BJ (cell line): ENCODE measurements at places on chromosomes 16 and 17. TPM values are rescaled to one million over a fixed set of nuclear protein-coding genes. Genes with fewer than 3 reads are reported as not detected.

Gene RPS15A
- 2,792 and 4,325 TPM in 2 replicates for polyA plus RNA-seq

Gene SEC14L5
- not detected in 2 replicates for polyA plus RNA-seq

Gene SLC35G6
- polyA plus RNA-seq, result not detected in 2 replicates

Gene USP43
- polyA plus RNA-seq, result 0.16 and 0.23 TPM in 2 replicates

Gene RUNDC1
- polyA plus RNA-seq, result 9.8 and 12.9 TPM in 2 replicates

Gene KRT9
- 0.04 TPM in 1 of 2 replicates, not detected in the other for polyA plus RNA-seq

Gene GAST
- polyA plus RNA-seq, result not detected in 2 replicates

Gene GRAPL
- not detected in 2 replicates for polyA plus RNA-seq

- no peak for DNase-seq
These were observed 183.8 kb downstream of the GSG1L start for GRCh38 chr16:27879601-27880247.

GRCh38 chr16:56833243-56833970 is 31.6 kb upstream of the SLC12A3 start:
- DNase-seq, result no peak

DNA sequence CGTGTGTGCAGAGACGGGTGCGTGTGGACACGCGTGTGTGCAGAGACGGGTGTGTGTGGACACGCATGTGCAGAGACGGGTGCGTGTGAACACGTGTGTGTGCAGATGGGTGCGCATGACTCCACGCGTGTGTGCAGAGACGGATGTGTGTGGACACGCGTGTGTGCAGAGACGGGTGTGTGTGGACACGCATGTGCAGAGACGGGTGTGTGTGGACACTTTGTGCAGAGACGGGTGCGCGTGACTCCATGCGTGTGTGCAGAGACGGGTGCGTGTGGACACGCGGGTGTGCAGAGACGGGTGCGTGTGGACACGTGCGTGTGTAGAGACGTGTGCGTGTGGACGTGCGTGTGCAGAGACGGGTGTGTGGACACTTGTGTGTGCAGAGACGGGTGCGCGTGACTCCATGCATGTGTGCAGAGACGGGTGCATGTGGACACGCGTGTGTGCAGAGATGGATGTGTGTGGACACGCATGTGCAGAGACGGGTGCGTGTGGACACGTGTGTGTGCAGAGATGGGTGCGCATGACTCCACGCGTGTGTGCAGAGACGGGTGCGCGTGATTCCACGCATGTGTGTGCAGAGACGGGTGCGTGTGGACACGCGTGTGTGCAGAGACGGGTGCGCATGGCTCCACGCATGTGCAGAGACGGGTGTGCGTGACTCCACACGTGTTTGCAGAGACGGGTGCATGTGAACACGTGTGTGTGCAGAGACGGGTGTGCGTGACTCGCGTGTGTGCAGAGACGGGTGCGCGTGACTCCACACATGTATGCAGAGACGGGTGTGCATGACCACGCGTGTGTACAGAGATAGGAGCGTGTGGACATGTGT is 1.6 kb upstream of the CD7 start:
- no peak for DNase-seq

- DNase-seq, result no peak
These were observed 25.3 kb upstream of the RBBP6 start for GRCh38 chr16:24514096-24514495.

- DNase-seq, result no peak
These were observed 154.2 kb downstream of the MRM1 start for GRCh38 chr17:36755586-36755985.

- no peak for DNase-seq
These were observed 850 bp upstream of the PNMT start for GRCh38 chr17:39667262-39667944.

DNA sequence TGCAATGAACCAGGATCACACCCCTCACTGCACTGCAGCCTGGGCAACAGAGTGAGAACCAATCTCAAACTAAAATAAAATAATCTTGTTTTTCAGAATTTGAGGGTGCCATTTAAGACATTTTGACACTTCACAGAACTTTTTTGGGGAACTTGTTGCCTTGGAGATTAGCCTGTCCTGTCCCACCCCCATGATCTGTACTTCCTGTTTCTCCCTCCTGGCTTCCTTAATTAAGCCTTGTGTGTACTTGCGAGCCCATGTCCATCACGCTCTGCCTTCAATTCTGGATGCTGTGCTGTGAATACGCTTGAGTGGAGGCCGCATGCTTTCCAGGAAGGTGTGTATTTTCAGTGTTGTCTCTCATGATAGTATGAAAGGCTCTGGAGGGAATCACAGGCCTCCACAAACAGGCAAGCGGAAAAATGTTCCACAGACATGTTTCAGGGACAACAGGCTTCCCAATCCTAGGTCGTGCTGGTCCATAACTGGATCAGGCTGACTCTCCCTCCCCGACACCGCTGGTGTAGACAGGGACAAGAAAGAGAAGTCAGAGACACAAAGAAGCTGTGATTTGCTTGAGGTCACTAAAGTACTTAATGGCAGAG is 56.9 kb downstream of the NOS2 start:
- no peak for DNase-seq

DNA sequence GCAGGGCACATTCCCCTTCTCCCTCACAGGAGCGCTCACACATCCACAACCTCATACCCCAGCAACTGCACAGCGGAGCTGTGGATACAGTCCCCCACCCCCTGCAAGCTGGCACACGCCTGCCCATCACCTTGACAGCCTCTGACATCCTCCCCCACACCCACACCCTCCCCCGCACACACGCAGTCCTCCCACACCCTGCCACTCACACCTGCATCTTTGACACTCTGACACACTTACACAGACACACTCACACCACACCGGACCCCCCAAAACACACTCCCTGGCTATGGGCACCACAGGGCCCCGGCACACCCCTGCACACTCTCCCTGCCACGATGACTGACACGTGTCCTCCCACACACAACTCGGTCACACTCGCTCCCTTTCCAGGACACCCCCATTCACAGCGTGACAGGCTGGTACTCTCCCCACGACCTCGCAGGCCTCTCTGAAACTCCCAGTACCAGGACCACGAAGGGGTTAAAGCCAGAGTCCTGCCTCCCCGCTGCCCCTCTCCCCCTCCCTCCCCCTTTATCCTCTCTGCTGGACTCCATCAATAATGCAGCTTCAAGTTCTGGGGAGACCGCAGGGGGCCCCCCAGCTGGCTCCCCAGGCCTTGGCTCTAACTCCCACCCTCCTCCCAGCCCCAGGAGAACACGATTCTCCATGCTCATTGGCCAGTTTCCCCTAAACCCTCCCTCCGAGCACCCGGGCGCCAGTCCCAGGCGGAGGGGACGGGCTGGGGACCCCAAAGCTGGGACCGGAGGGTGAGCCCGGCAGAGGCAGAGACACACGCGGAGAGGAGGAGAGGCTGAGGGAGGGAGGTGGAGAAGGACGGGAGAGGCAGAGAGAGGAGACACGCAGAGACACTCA is at the start of gene PPP1R1B:
TSS of gene PPP1R1B (plus strand) at position 782 of the 876 bp plus-strand sequence. CDS start 441 bp downstream, outside the sequence.
- DNase-seq, result no peak

GRCh38 chr17:76681222-76682137 is 29.3 kb downstream of the MXRA7 start:
- DNase-seq, result no peak

- no peak for DNase-seq
These were observed 302.7 kb upstream of the IRX3 start for GRCh38 chr16:54589326-54589725.

DNA sequence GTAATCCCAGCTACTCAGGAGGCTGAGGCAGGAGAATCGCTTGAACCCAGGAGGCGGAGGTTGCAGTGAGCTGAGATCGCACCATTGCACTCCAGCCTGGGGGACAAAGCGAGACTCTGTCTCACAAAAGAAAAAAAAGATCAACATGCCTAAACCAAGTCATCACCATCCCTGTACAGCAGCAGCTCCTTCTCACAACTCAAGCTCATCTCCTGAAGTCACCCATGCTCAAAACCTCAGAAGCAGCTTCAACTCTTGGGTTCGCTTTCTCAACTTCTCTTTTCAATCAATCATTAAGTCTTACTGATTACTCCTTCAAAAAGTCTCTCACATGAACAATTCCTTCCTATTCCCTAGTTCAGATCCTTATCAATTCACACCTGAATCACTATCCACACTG is 31.3 kb downstream of the PHLPP2 start:
- DNase-seq, result no peak

DNA sequence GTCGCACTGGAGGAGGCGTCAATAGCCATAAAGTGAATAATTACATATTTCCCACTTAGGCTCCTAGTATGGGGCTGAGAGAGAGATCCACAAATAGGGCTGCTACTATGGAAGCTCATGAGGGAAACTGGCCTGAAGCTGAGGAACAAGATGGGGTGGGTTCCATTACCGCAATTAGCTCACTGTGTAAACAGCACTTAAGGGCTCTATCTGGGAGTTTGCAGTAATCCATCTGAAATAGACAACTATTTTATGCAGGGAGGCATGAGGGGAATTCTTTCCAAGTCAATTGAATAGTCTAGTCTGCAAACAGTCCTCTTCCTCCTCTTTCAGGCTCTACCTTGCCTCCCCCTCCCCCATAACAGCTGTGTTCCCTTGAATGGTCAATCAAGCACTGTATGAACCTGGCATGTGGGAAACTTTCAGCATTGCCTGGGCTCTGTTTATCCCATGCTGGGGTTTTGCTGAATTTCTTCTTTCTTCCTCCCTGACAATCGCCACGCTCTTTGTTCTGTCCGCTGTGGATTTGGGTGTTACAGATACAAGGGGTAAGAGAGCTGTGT is 56.1 kb upstream of the MAF start:
- no peak for DNase-seq

- DNase-seq, result no peak
These were observed 14.5 kb upstream of the FOXF1 start for GRCh38 chr16:86495756-86496261.

DNA sequence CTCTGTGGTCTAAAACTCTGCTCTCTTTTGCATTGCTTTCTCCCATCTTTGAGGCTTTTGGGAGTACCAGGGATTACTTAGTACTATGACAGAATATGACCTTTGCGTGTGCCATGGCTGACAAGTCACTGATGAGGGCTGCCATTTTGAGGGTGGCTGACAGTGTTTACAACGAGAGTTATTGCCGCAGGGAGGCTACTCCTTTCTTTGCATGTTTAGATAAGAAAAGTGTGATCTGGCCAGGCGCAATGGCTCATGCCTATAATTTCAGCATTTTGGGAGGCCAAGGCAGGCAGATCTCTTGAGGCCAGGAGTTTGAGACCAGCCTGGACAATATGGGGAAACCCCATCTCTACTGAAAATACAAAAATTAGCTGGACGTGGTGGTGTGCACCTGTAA is 77.5 kb downstream of the GSG1L start:
- no peak for DNase-seq

- no peak for DNase-seq
These were observed 51.6 kb downstream of the NUP93 start for GRCh38 chr16:56781528-56781961.

DNA sequence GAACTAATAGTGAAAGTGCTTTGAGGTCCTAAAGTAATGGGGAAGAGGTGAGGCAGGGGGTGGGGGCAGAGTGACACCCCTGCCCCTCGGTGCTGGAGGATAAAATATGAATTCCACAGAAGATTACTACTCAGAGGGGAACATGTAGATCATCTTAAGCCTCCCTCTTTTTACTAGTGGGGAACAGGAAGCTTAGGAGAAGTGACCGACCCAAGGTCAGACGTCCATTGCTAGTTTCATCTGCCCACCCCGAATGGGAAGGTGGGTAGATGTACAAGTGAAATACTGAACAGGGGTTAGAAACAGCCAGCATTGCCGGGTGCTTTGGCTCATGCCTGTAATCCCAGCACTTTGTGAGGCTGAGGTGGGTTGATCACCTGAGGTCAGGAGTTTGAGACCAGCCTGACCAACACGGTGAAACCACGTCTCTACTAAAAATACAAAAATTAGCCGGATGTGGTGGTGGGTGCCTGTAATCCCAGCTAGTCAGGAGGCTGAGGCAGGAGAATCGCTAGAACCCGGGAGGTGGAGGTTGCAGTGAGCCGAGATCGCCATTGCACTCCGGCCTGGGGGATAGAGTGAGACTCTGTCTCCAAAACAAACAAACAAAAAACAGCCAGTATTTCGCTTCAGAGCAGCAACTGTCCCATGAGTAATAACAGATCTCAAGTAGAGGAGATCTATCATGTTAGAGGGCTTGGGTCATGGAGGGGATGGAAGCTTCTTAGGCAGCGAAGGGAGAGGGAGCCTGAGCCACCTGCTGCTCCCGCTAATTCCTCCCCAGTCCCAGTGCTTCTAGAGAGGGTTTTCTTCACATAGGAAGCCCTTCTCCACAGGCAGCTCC is 1.2 kb upstream of the NR1D1 start:
- no peak for DNase-seq

DNA sequence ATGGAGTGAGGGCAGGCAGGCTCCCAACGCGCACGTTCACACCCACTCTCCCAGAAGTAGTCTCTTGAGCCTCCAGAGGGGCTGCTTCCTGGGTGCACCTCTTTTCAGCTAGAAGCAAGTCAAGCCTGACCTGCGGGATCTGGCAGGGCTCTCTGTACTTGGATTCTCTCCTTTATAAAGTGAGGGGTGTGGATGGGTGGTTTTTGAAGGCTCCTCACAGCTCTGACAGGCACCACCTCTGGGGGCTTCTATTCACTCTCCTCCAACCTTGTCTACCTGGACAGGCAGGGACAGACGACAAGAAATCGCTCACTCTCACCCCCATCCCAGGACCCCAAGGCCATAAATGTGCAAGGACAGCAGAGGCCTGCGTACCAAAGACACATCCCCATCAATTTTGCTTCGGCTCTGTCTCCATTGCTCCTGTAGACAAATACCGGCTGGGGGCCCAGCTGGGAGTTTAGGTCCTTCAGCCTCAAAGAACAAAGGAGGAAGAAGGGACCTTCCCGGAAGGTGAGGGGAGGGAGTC is 814 bp upstream of the DYNLL2 start:
- DNase-seq, result no peak
